Epithelial cell of alveolus of lung (primary cell): ENCODE measurements at places on chromosomes 3 and 15. TPM values are rescaled to one million over a fixed set of nuclear protein-coding genes. Genes with fewer than 3 reads are reported as not detected.

The KCNAB1 gene
- total RNA-seq, result 0.13 TPM in 1 of 2 replicates, not detected in the other

The CACNA1D gene
- total RNA-seq, result 0.26 and 4.5 TPM in 2 replicates

The GOLGA8S gene
- total RNA-seq, result not detected in 2 replicates

The NEK11 gene
- 0.32 and 2.2 TPM in 2 replicates for total RNA-seq

The SLC24A5 gene
- total RNA-seq, result not detected in 2 replicates

The PRR23E gene
- not detected in 2 replicates for total RNA-seq

The PAQR5 gene
- total RNA-seq, result 1.9 and 11.8 TPM in 2 replicates

The GXYLT2 gene
- 29.0 and 33.0 TPM in 2 replicates for total RNA-seq

The SEC11A gene
- 200 and 269 TPM in 2 replicates for total RNA-seq

The FMN1 gene
- total RNA-seq, result 1.3 and 6.2 TPM in 2 replicates

The TMEM207 gene
- not detected in 2 replicates for total RNA-seq

The HYAL1 gene
- 1.3 and 4.5 TPM in 2 replicates for total RNA-seq

The DLL4 gene
- total RNA-seq, result 0.88 and 3.1 TPM in 2 replicates

The COL6A5 gene
- total RNA-seq, result not detected in 2 replicates

The LIPC gene
- total RNA-seq, result 0.08 TPM in 1 of 2 replicates, not detected in the other

The SEMA6D gene
- 7.2 and 21.0 TPM in 2 replicates for total RNA-seq

The IMPG2 gene
- total RNA-seq, result under 0.01 and 0.24 TPM in 2 replicates

The MASP1 gene
- total RNA-seq, result 1.8 and 2.3 TPM in 2 replicates

The RARB gene
- total RNA-seq, result 20.8 and 30.8 TPM in 2 replicates

The WDR76 gene
- 5.6 and 15.8 TPM in 2 replicates for total RNA-seq

The GOLGA8R gene
- total RNA-seq, result 0.08 and 0.65 TPM in 2 replicates

The ADAMTS9 gene
- total RNA-seq, result 2.7 and 34.4 TPM in 2 replicates

The SV2B gene
- total RNA-seq, result 0.13 TPM in 1 of 2 replicates, not detected in the other

The RAP2B gene
- total RNA-seq, result 9.1 and 18.2 TPM in 2 replicates

The NRROS gene
- total RNA-seq, result 0.52 TPM in 1 of 2 replicates, not detected in the other

The NECTIN3 gene
- total RNA-seq, result 48.9 and 51.8 TPM in 2 replicates

The PPP1R14D gene
- not detected in 2 replicates for total RNA-seq

The PPP2R3A gene
- 8.4 and 8.5 TPM in 2 replicates for total RNA-seq

The CCR8 gene
- total RNA-seq, result not detected in 2 replicates

The UBE2E1 gene
- 58.8 and 85.0 TPM in 2 replicates for total RNA-seq

The LRTM1 gene
- total RNA-seq, result not detected in 2 replicates

The SPTSSB gene
- not detected in 2 replicates for total RNA-seq

The CATSPER2 gene
- 0.65 TPM in 1 of 2 replicates, not detected in the other for total RNA-seq
